ENCODE measurements at places on chromosomes 12 and 14. TPM values are rescaled to one million over a fixed set of nuclear protein-coding genes. Genes with fewer than 3 reads are reported as not detected.

DNA sequence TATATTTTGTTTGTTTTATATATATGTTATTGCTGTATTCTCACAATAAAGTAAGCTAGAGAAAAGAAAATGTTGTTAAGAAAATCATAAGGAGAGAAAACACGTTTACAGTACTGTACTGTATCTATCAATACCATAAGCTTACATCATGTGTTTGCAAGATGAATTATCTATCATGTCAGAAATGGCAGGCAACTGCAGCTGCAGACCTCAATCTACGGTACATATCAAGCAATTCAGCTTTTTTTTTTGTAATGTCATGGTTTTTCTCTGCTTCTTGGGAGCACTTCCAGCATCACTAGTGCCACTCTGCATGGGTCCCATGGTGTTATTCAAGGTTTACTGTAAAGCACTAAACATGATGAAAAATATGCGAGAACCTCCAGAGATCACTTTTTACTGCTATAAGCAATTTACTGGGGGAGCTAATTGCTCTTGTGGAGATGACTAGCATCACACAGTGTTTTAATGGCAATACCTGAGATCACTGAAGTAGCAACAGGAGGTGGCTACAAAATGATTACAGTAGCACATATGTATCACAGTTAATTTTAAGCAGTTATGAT lies 9.0 kb upstream of the KRT2 start:
- no peak for DNase-seq

GRCh38 chr12:124699909-124700308 lies 132.5 kb upstream of the NCOR2 start:
- DNase-seq: no peak

- DNase-seq: no peak
Observed at GRCh38 chr12:475286-475685, 15.5 kb downstream of the B4GALNT3 start.

- DNase-seq: no peak
Observed at GRCh38 chr12:12491606-12492005, 71.1 kb downstream of the DUSP16 start.

DNA sequence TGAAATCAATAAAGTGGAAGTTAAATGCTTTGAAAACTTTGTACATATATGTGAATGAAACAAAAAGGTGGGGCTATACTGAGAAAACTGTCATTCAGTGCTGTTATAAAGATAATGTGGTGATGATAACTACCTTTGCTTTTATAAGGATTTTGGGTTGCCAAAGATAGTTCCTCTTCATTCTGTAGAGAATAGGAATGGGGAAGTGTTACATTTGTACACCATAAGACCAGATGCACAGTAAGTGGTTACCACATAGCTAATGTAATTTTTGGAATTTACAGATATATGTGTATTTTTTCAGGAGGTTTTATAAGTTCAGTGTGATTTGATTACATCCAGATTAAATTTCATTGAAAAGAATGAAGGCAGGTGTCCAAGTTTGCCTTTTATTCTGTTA lies 18.1 kb downstream of the RAB21 start:
- no peak for DNase-seq

The CCDC175 gene
- total RNA-seq: not detected

The PCBP2 gene
- total RNA-seq: 733 TPM

The STON2 gene
- total RNA-seq: 52.9 TPM

The METTL3 gene
- 44.0 TPM for total RNA-seq

The P2RX4 gene
- total RNA-seq: 13.9 TPM

The PPP1R36 gene
- total RNA-seq: 0.94 TPM

The APOLD1 gene
- total RNA-seq: 0.38 TPM

Data from astrocyte (in vitro differentiated cells and primary cell).